Neural progenitor cell (in vitro differentiated cells): ENCODE measurements at places on chromosomes 4 and X. TPM values are rescaled to one million over a fixed set of nuclear protein-coding genes. Genes with fewer than 3 reads are reported as not detected.

CDKL2 gene
- 1.2 and 2.9 TPM in 2 replicates for total RNA-seq

ADH1B gene
- total RNA-seq, result not detected in 2 replicates

HHIP gene
- not detected in 2 replicates for total RNA-seq

CYLC1 gene
- not detected in 2 replicates for total RNA-seq

POU3F4 gene
- total RNA-seq, result not detected in 2 replicates

GPR34 gene
- total RNA-seq, result not detected in 2 replicates

NPY2R gene
- total RNA-seq, result 6.1 and 8.5 TPM in 2 replicates

EPHA5 gene
- total RNA-seq, result not detected in 2 replicates

PALLD gene
- 64.8 and 85.7 TPM in 2 replicates for total RNA-seq

BTC gene
- total RNA-seq, result 0.80 and 0.81 TPM in 2 replicates

DNA sequence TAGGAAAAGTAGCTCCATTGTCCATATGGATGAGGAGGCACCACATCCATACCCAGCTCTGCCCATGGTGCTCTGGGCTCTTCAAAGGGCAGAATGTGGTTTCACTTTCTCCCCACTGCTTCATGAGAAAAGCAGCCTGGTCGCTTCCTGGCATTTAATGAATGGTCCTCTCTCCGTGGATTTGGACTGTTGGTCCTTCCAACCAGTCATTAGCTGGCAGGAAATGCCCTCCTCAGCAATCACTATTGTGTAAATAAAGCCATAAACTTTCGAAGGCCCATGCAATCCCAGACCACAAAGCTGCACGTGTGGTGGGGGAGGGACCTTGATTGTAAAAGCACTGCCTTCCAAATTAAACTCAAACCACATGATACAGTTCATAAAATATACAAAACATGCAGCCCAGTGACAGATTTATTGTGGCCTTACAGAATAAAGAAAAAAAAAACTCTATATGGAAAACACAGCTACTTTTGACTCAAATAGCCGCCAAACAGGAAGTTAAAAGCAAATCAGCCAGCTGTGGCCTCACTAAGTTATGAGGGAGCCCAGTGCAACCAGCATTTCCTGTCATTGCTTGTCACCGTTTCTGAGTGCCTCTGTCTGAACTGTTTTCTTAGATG, 8.1 kb downstream of the MBNL3 start:
- no peak for DNase-seq

DNA sequence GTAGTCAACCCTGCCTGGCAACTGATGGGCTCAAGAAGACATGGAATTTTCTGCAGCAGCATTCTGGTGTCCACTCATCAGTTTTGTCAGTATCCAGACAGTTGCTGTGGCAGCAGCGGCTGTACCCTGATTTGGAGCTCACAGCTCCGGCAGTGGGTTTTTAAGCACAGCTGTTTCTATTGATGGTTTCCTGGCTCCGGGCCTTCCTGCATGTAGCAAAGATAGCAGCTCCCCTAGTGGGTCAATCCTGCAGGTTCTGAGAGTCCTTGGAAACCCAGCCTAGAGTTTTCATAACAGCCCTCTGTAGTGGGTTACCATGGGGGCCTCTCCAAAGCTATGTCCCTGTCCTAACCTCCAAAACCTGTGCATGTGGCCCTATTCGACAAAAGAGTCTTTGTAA, 84.0 kb upstream of the ATP6AP2 start:
- DNase-seq, result peak; percentile 50

GRCh38 chr4:152099555-152099954, 338.7 kb upstream of the GATB start:
- DNase-seq, result no peak

DNA sequence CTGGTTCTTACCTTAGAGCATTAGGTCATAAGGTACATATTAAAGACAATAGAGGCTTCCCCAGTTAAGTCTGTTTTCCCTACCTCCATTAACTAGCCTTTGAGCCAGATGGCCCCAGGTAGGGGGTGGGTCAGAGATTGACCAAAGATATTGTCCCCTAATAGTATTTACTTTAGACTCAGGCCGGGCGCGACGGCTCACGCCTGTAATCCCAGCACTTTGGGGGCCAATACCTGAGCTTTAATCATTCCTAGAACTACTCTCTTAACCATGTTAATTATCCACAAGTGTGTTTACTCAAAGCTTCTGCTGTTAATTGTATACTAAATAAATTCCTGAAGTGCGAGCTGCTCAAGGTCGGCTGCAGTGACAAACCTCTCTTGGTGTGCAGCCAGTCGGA, 28.0 kb upstream of the AMBN start:
- no peak for DNase-seq

GRCh38 chr4:45004847-45005565, 278.6 kb upstream of the GNPDA2 start:
- DNase-seq, result no peak

DNA sequence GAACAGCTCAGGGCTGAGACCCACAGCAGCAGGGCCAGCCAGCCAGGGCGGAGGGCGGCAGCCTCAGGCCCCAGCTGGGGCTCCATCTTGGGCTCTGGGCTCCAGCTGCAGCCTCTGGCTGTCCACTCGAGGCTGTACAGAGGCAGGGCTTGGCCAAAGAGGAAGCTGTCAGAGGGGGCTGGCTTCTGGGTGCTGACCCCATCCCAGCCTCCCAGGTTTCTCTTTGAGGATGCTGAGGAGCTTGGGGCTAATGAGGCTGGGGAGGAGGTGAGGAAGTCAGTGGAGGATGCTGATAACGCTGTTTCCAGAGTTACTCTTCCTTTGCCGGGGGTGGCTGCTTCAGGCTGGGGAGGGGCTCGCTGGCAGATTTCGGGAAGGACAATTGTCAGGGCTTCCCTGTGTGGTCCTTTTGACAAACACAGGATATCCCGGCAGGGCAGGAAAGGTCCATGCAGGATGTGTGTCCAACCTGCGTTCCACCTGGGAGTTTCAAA, at the start of gene DIPK2B:
Gene DIPK2B (minus strand): TSS at position 136 of the 494 bp plus-strand sequence. CDS start 50 bp downstream, at position 86.
- DNase-seq, result no peak

DNA sequence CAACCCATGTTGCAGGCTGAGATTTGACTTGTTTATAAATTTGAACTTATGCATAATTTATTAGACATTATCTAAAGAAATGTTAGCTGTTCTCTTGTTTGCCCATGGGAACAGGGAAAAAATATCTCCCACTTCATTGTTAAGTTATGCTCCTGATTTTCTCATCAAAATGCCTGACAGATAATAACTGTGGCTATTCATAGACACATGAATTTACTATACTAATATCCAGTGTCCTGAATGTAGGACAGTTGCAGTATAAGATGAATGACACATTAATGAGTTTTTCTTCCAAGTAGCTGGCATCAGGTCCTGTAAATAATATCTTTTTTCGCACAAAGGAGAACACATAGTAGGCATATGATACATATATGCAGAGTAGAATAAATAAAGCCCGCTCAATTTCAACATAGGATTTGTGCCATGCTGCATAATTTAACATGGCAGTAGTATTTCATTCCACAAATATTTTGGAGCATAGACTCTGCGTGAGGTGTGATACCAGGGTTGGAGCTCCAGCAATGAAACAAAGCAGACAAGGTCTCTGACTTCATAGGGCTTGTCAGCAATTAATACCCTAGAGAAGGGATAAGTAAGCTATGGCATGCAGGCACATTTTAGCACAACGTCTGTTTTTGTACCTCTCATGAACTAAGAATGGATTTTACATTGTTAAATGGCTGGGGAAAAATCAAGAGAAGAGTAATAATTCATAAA, 40.4 kb upstream of the DDX53 start:
- DNase-seq, result no peak

- no peak for DNase-seq
Observed at GRCh38 chr4:5389756-5390310, 318.5 kb downstream of the EVC2 start.

- DNase-seq, result no peak
Observed at GRCh38 chr4:76224171-76224570, 10.5 kb upstream of the SCARB2 start.

DNA sequence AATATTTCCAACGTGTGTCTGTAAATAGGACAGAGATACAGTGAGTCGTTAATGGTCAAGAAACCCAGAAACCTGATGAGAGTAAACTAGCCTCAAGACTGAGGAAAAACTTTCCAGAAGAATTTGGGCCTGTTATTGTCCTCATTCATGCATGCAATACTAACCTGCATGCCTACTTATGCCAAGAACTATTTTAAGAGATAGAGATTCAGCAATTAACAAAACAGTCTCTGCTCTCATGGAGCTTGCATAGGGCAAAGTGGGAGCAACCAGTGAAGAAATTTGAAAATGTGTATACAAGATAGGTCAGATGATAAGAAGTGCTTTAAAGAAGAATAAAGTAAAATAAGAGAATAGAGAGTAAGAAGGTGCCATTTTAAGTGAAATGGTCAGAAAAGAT, 66.1 kb upstream of the FRG1 start:
- no peak for DNase-seq

GRCh38 chr4:94468093-94468769, 16.5 kb downstream of the PDLIM5 start:
- no peak for DNase-seq

DNA sequence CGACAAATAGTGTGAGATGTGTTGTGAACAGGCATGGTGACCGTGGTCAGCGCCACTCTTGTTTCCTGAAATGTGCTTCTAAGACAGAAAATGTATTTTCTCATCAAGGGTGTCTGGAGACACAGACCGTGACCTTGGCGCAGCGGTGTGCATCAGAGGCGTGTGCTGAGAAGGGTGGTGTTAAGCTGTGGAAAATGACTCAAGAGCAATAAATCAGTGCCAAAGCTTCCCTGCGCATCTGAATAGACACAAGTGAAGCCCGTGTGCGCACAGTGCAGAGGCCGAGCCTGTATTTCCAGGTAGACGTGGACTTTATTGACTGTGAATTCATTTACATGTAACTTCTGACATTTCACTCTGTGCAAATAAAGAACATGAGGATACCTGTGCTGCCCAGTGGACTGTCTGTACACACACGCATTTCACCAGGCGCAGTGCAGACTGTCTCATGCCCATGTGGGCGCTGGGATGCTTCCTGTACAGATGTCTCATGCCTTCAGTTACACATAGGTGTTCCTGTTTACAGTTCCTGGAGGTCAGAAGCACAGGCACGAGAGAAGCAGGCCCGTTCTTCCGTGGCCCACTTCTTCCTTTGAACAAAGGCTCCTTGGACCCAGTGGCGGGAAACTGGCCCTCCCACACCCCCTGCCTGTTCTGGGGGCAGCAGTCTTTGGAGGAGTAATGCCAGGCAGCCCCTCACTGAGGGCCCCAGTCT, 31.9 kb downstream of the NSG1 start:
- DNase-seq, result no peak

GRCh38 chrX:26672571-26672970, 456.6 kb downstream of the MAGEB5 start:
- DNase-seq, result no peak

GRCh38 chr4:139188648-139189416, 11.8 kb upstream of the ELF2 start:
- no peak for DNase-seq

- DNase-seq, result no peak
Observed at GRCh38 chr4:11344916-11345315, 83.8 kb downstream of the HS3ST1 start.

DNA sequence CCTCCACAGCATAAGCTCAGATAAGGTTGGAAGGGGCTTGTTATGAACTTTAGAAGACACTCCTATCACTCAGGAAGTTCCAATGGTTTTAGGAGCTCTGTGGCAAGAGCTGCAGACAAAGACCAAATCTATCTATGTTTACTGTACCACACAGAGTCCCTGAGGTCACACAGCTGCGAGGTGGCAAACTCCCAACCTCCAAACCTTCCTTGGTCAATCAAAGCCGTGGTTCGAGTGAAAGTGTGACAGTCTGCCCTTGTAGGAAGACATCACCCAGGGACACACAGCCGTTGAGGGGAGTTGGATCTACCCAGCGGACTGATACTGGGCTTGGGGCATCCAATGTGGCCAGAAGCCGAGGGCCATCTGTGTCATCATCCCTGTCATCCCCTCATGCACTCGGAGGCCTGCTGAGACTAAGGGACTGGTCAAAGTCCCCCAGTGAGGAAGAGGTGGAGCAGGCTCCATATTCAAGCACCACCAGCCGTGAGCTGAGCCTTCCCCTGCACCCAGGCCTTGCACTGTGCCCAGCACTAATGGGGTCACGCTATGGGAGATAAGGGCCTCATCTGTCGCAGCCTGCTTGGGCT, 26.8 kb downstream of the MAN2B2 start:
- no peak for DNase-seq

GRCh38 chrX:139831675-139832456, 101.0 kb downstream of the ATP11C start:
- DNase-seq, result peak; percentile 18

- DNase-seq, result no peak
Observed at GRCh38 chr4:137541181-137541580, 8.9 kb upstream of the PCDH18 start.

DNA sequence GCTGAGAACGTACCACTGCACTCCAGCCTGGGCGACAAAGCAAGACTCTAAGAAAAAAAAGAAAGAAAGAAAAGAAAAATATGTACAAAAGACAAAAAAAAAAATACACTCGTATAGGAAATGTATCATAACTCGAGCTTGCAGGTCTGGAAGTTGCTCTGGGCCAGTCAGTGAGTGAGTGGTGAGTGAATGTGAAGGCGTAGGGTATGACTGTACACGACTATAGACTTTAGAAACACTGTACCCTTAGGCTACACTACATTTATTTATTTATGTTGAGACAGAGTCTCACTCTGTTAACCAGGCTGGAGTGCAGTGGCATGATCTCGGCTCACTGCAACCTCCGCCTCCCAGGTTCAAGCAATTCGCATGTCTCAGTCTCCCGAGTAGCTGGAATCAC, 29.4 kb downstream of the EVC2 start:
- no peak for DNase-seq
